ENCODE measurements at places on chromosomes 3 and 15. TPM values are rescaled to one million over a fixed set of nuclear protein-coding genes. Genes with fewer than 3 reads are reported as not detected.

LRRC31 gene
- not detected for total RNA-seq

ATP13A5 gene
- total RNA-seq: not detected

TXNRD3 gene
- total RNA-seq: 5.6 TPM

ATP8B4 gene
- 2.8 TPM for total RNA-seq

SYNPR gene
- total RNA-seq: not detected

UCN2 gene
- total RNA-seq: not detected

FAM174B gene
- 1.0 TPM for total RNA-seq

PLCB2 gene
- 0.75 TPM for total RNA-seq

HTR3E gene
- not detected for total RNA-seq

NPHP3 gene
- total RNA-seq: 19.7 TPM

FURIN gene
- 37.7 TPM for total RNA-seq

BCHE gene
- 39.0 TPM for total RNA-seq

PRR23C gene
- total RNA-seq: not detected

AMT gene
- total RNA-seq: 0.20 TPM

HYAL3 gene
- total RNA-seq: 13.0 TPM

SCN5A gene
- total RNA-seq: 0.10 TPM

ADCY5 gene
- 0.20 TPM for total RNA-seq

EIF3J gene
- total RNA-seq: 61.8 TPM

C3orf85 gene
- total RNA-seq: not detected

Data from NCI-H460 (cell line).